T follicular helper cell (primary cell): ENCODE measurements at places on chromosomes 11 and 22.

- no peak for DNase-seq
Observed at GRCh38 chr11:129408865-129409444, 33.3 kb downstream of the BARX2 start.

- DNase-seq = no peak
Observed at GRCh38 chr11:102761646-102762238, 18.7 kb downstream of the MMP10 start.

GRCh38 chr11:91641153-91641552 is 583.5 kb upstream of the FAT3 start:
- DNase-seq = no peak

- DNase-seq = no peak
Observed at GRCh38 chr11:20610825-20611224, 11.4 kb downstream of the SLC6A5 start.

GRCh38 chr22:43018615-43019014 is 3.7 kb upstream of the PACSIN2 start:
- no peak for DNase-seq
